GM12865 (cell line): ENCODE measurements at places on chromosomes 5 and 9.

DNA sequence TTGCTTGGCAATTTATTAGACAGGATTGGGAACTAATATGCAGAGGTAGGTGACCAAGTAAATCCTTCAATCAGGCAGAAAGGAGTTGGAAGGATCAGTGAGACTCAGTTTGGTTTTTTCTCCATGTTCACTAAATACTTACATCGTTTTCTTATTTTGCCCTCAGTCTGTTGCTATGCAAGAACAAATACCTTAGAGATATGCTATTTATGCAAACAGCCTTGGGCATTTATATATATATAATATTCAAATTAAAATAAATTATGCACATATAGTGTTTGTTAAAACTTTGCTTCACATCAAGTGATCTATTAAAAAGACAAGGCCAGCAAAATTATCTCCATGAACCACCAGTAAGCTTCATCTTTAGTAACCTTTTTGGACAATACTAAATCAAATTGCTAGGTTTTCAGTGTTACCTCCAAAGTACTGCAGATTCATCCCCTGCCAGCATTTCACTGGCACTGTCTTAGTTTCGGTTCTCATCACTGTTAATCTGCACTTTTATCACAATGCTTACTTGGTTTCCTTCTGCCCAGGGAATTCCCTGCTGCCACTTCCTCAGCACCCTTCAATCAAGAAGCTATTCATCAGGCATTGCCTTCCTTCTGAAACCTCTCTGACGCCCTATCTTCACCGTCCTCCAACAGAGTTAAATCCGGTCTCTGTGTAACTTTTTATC lies 26.0 kb upstream of the LIFR start:
- DNase-seq: no peak

DNA sequence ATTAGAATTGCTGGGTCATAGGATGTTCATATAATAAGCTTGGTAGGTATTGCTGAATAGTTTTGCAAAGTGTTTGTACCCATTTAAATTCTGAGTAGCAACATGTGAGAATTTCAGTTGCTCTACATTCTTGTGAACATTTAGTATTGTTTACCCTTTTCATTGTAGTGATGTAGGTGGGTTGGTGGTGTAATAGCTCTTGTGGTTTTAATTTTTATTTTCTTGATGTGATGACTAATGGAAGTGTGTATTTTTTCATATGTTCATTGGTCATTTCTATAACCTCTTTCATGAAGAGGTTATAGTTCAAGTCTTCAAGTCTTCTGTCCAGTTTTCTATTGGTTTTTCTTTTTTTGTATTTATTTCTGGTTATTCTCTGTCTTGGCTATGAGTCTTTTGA lies 34.4 kb downstream of the RASA1 start:
- no peak for DNase-seq

- no peak for DNase-seq
These were observed 18.5 kb upstream of the TIMD4 start for GRCh38 chr5:156981481-156981880.

DNA sequence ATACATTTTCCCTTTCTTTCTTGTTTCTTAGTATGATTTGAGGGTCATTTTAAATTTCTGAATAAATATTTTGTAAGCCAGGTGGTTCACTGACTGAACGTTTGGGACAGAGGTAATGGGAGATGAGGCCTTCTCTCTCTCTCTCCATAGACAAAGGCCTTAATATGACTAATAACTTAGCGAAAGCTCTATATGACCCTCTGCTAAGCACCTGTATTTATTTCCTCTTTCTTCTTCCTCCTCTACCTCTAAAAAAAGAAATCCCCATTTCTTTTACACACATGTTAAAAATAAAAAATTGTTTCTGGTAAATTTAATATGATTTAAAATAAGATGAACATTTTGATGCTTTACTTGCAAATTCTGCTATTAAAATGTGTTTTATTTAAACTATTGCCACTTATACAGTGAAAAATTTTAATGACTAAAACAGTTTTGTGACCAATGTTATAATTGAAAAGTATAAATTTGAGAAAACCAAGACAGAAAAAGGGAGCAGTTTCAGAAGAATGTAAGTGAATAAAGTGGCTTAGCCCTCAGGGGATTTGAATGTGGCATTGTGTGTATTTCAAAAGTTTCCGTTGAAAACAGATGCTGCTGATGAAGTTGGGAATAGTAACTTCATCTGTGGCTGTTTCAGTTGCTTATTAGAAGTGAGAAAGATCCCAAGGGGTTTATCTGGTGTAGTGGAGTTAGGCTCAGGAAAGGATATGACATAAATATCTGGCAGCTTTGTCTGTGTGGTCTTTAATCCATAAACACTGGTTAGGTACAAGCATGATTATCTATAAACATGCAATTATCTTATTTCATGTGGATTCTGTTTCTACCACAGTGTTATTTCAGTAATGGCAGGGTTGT lies 128.6 kb upstream of the GRHPR start:
- peak; percentile 80 for DNase-seq

- DNase-seq: no peak
These were observed 5.5 kb downstream of the PHF24 start for GRCh38 chr9:34963552-34963951.

DNA sequence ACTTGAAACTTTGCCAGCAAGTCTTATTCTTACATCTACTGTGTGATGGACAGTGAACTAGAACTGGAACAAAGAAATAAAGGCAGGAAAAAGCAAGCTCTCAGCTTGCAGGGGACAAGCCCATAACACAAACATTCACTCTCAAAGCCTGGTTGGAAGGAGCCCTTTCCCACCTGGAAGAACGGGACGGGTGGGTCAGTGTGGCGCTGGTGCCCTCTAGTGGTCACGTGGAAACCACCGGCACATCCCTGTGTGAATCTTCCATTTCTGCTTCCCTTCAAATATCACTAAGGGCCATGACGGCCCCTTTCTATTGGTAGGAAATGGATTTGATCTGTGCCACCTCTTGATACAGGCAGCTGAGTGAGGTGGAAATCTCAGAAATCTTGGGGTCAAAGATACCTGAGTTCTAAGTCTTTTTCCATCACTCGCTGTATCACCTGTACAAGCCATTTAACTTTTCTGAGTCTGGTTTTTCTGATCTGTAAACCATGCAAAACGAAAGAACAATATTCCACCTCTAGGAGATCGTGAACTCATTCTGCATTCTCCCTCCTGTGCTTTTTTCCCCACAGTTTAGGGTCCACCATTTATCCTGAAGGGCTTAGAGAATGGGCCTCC lies 211.6 kb downstream of the MSX2 start:
- peak; percentile 35 for DNase-seq

GRCh38 chr9:134891713-134892112 lies 11.1 kb downstream of the FCN2 start:
- no peak for DNase-seq

- no peak for DNase-seq
These were observed 42.7 kb downstream of the UBE2QL1 start for GRCh38 chr5:6491196-6491918.

GRCh38 chr9:130330202-130330862 lies 64.8 kb downstream of the HMCN2 start:
- DNase-seq: no peak

DNA sequence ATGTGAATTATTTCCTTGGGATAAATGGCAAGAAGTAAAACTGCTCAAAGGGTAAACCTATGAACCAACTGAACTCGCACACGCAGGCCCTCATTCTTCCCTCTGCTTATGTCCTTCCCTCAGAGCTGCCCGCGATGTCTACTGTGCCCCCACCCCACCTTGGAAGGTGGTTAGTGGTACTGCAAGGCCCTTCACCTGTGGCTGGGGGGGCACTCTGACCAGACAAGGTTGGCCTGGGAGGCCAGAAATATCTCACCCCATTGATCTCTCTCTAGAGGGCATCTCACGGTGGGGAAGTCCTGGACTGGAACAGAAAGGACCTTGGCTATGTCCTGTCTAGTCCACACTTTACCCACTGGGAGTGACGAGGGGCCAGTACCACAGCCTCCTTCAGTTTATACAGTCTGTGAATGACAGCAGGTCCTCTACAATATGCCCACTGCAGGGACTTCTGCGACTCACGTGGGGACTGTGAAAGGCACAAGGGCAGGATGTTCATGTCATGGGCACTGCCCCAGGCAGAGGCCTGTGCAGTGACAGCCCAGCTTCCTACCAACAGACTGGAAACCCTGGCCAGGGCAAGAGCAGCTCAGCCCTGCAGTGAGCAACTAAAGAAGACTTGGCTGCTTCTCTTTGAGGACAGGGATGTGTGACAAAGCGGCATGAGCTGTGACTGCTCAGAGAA lies 56.8 kb upstream of the SYNPO start:
- DNase-seq: no peak

DNA sequence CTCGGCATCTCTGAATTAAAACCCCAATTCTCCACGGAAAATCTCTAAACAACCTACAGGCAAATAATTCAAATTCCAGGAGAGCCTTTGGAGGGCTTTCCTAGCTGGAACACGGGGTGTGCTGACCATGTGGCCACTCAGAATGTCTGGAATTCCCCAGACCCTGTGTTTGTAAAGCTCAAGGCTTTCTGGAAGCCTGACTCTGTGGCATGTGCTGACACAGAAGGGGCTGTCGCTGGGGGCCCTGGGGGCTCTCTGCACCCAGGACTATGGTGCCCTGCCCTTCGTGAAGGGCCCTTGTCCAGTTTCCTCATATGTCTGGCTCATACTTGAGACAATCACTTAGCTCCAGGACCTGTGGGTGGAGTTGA lies 29.0 kb upstream of the BOD1 start:
- DNase-seq: no peak

GRCh38 chr5:125180231-125180829 lies 433.9 kb upstream of the ZNF608 start:
- no peak for DNase-seq

GRCh38 chr5:141941779-141942178 lies 16.2 kb downstream of the PCDH12 start:
- DNase-seq: no peak

DNA sequence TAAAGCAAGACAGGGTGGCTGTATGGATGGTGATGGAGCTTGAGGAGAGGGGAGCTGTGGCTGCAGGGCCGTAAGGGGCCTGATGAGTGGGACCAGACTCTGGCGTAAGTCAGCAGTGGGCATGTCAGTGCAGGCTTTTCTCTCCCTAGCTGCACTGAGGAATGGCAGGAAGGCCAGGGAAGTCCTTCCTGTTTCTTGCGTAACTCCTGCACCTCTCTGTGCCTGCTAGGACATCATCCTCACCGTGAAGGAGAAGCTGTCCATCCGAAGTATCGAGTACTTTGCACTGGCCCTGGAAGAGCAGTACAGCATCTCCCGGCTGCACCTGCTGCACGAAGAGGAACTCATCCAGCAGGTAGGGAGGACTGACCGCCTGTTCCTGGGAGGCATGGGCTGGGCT lies 24.1 kb upstream of the TRMT10B start:
- no peak for DNase-seq
